ENCODE measurements at places on chromosomes 11 and 22.

DNA sequence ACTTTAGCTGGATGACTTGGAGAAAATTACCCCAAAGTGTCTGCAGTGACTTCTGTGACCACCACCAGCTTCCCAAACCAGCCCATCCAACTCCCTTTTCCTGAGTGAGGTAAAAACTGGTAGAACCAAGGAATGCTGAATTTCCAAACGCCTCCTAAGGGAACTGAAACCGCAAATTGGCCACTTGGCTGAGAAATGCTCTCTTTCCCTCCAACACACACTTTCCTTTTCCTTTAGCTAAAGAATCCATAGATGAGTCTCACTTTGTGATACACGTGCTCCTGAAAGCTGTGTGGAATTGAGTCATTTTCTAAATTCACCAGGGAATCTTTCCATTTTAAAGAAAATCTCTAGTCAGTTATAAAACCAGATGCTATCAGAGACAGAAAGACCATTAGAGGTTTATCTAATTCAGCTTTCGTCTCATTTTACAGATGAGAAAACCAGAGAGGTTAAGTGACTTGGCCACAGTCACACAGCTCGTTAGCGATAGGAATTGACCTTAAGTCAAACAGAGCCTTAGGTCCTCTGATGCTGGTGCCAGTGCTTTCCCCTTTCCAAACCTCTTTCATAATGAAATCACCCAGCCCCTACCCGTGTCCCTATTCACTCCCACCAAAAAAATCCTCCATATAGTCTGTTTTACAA is 137.2 kb downstream of the COMMD9 start:
- DNase-seq = no peak

- no peak for DNase-seq
These were observed 31.8 kb upstream of the FBLN1 start for GRCh38 chr22:45470871-45471270.

DNA sequence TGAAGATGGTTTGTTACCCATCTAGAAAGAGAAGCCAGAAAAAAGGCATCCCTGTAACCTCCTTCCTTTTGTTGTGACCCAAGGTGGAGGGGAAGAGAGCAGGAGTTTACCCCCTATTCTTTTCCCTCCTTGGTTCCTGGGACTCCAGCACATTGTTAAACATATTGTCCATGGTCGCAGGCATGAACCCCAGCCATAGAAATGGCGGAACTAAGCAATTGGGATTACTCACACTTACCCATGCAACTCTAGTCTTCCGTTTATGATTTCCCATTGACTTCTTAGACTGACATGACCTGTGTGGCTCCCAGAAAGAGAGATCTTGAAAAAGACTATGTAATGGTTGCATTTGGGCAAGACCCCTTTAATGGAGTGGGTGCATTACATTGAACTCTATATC is 45.4 kb downstream of the OR4C46 start:
- no peak for DNase-seq

GRCh38 chr11:128581561-128582272 is 5.6 kb downstream of the ETS1 start:
- DNase-seq = no peak

DNA sequence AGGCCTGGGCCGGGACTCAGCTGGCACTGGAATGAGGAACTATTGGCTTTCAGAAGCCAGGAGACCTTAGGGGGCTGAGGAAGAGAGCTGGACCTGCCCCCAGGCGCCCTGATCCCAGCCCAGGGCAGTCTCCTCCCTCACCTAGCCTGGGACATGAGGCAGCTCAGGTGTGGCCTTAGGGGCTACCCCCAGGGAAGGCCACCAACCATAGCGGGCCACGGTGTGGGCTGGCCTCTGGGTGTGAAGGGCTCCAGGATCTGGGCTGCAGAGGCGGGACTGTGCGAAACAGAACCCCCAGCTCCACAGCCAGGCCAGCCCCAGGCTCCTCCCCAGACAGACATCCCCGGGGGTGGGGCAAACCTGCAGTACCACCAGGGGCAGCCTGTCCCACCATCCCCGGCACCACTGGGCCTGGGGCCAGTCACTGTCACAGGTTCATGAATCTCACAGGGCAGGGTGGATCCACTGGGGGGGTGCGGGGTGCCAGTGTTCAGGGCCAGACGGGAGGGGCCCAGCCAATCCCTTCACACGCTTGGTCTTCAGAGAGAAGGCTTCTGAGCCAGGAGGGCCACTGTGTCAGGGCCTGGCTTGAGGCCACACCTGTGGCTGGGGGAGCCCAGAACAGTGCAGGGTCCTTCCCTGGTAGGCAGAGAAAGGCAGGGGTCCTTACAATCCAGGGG is 3.5 kb downstream of the PLXNB2 start:
- DNase-seq = no peak

DNA sequence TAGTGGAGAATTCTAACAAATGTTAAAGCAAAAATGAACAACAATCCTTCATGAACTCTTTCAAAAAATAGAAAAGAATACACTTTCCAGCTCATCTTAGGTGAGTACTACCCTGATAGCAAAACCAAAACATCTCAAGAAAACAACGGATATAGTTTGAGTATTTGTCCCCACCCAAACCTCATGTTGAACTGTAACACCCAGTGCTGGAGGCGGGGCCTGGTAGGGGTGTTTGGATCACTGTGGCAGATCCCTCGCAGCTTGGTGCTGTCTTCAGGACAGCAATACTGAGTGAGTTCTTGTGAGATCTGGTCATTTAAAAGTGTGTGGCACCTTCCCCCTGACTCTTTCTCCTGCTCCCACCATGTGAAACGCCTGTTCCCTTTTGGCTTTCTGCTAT is 27.0 kb downstream of the NCAPD3 start:
- no peak for DNase-seq

GRCh38 chr11:90284171-90284570 is 61.3 kb upstream of the CHORDC1 start:
- no peak for DNase-seq

- no peak for DNase-seq
These were observed 727.6 kb downstream of the METTL15 start for GRCh38 chr11:28835790-28836189.

DNA sequence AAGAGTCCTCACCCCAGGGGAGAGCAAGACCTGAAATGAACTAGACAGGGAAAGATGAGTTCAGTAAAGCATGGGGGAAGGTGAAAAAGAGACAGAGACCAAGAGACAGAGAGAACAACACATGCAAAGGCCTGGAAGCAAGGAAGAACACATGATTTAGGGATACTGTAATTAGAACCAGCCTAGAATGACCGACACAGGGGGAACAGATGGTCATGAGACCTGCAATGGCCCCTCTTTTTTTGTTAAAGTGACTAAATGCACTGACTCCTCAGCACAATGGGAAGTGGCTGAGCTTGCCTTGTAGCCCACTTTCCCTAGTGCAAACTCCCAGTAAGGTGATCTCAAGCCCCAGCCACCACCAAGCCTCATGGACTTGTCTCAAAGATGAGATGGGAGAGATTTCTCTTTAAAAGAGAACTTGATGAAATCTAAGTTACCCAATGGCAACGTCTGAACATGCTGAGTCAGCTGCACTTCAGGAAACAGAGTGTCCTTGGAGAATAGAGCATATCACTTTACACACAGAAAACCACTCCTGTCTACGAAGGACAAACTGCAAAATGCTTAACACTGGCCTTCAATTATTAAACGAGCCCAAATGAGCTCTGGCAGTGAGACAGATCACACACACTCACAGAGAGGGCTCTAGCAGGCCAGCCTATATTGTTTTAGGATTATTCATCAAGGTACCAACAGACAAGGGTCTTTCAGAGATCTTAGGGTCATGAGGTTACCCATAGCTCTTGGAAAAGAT is 91.0 kb downstream of the SERGEF start:
- no peak for DNase-seq

DNA sequence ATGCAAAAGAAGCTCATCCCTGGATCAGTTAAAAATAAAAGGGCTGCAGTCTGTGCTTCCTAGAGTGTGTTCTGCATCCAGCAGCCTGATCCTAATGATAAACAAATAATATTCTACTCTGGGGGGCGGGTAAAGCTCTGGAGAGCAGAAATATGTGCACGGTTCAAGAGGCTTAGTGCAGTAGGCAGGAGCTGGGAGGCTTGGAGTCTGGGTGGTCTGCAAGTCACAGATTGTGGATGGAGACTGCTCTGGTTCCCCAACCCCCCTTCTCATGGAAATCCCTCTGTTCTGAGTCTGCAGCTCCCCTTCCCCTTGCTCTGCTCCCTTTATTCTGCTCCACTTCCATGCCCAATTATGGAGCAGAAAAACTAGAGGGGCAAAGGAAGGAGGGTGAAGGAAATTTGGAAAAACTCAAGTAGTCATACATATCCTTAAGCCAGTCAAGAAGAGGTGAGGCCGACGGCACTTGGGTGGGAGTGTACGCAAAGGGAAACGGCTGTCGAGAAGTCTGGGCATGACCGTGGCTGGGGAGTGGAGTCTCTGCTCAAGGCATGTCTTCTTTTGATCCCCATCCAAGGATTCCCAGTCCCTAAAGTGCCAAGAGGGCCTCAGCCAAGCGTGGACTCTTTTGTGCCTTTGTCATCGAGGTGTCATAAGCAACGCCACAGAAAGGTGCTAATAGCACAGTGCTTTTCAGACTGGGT is 16.3 kb upstream of the CLMP start:
- DNase-seq = no peak

GRCh38 chr11:126035718-126036117 is 26.9 kb downstream of the CDON start:
- DNase-seq = no peak

DNA sequence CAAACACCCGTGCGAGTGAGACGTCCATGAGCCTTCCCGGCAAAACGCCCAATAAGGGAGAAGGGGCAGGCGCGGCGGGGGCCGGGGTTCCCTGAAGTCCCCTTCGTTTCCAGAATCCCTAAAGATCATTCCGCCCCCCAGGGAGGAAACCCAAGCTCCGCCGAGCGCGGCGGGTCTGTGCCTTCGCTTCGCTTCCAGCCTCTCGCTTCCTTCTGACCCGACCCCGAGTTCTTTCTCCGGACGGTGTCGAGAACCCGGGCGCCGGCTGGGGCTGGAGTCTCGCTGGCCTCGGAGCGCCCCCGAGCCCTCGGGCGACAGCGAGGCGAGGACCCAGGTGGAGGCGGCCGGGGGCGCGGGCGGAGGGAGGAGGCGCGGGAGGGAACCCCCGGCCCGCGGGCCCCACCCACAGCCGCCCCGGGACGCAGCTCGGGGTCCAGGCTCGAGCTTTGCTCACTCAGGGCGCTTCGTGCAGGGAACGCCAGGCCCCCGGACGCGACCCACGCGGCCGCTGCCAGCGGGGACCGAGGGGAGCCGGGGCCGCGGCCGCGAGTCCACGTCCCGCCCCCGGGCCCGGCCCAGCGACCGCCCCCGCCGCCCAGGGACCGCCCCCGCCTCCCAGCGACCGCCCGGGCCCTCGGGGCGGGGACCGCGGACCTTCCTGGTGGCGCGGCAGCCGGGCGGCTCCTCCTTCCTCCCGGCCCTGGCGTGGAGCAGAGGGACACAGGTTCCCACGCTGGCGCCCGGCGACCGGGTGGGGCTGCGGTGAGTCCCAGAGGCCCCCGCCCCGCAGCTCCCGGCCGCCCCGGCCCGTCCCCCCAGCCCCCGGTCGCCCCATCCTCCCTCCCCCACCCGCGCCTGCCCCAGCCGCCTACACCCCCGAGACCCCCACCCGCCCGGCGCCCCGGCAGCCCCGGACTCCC is at the start of gene PGGHG:
TSS of gene PGGHG (plus strand) at position 649 of the 920 bp plus-strand sequence. CDS start 691 bp downstream, outside the sequence.
- no peak for DNase-seq

DNA sequence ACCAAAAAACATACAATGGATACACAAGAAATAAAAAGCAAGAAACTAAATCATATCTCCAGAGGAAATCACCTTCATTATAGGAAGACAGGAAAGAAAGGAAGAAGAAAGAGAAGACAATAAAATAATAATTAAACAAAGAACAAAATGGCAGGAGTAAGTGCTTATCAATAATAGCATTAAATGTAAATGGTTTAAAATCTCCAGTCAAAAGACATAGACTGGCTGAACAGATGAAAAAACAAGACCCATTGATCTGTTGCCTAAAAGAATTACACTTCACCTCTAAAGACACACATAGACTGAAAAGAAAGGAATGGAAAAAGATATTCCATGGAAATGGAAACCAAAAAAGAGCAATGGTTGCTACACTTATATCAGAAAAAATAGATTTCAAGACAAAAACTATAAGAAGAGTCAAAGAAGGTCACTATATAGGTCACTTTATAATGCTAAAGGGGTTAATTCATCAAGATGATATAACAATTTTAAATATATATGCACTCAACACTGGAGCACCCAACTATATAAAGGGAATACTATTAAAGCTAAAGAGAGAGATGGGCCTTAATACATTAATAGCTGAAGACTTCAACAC is 118.4 kb upstream of the SESN3 start:
- DNase-seq = no peak

GRCh38 chr11:116510886-116511650 is 261.7 kb downstream of the BUD13 start:
- DNase-seq = no peak

DNA sequence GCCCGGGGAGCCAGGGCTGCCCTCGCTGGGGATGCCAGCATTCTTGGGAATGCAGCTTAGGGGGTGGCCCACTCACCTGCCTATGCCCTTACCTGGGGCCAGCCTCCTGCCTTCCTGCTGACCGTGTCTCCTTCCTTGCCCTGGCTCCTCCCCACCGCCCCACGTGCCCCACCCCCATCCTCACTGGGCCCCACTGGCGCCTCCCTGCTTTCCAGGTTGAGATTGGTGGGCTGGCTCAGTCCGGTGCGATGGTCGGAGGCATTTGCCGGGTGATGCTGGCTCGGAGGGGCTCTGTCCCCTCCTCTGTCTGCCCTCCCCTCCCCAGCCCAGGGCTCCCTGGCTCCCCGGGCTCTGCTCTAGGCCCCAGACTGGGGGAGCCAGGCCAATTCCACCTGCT is 34.1 kb upstream of the GRAMD4 start:
- no peak for DNase-seq

GRCh38 chr11:34774604-34775003 is 141.6 kb downstream of the APIP start:
- no peak for DNase-seq

DNA sequence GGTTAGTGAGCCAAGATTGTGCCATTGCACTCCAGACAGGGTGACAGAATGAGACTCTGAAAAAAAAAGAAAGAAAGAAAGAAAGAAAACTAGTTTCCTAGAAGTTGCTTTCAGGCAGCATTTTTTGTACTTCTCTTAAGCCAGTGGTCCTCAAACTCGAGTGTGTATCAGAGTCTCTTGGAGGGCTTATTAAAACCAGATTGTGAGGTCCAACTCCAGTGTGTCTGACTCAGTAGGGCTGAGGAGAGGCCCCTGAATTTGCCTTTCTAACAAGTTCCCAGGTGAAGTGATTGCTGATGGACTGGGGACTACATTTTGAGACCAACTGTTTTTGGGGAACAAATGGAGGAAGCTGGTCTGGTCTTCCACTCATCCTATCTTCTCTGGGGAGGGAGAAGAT is 57.5 kb upstream of the VSTM5 start:
- DNase-seq = no peak

- DNase-seq = no peak
These were observed 44.5 kb upstream of the TEAD1 start for GRCh38 chr11:12629601-12630313.
